T-helper 2 cell (primary cell): ENCODE measurements at places on chromosomes 2 and 18.
A peak's percentile ranks its signal among the peaks of the same experiment; 100 is the strongest.

DNA sequence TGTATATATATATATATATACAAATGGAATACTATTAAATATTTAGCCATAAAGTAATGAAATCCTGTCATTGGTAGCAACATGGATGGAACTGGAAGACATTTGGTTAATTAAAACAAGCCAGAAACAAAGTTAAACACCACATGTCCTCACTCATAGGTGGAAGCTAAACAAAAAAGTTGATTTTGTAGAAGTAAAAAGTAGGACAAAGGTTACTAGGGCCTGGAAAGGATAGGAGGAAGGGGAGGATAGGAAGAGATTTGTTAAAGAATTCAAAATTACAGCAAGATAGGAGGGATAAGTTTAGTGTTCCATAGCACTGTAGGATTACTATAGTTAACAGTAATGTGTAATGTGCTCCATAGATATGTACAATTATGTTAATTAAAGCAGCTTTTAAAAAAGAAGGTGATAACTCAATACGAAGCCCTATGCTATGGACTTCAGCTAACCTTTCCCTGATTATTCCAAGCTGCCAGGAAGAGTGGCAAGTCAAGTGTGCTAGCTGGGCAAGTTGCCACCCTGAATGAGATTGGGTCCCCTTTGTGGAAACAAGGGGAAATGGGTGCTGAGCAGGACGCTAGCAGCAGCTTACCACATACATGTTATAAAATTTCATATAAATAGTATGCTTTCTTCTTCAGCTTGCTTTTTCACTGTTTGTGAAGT, 12.3 kb downstream of the MERTK start:
- DNase-seq = no peak

- DNase-seq = no peak
Observed at GRCh38 chr2:137969418-137969765, 5.1 kb downstream of the HNMT start.

- no peak for DNase-seq
Observed at GRCh38 chr2:150369862-150370261, 117.6 kb downstream of the RND3 start.

DNA sequence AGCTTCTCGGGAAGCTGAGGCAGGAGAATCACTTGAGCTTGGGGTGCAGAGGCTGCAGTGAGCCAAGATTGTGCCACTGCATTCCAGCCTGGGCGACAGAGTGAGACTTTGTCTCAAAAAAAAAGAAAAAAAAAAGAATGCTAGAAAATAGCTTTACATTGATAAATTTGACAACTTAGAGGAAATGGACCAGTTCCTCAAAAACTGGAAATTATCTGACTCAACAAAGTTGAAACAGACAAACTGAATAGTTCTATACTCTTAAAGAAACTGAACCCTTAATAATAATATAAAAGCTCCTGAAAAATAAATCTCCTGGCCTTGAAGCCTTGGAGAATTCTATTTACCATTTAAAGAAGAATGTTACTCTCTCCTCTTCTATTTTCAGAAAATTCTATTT, 151.0 kb upstream of the BCL2L11 start:
- no peak for DNase-seq

DNA sequence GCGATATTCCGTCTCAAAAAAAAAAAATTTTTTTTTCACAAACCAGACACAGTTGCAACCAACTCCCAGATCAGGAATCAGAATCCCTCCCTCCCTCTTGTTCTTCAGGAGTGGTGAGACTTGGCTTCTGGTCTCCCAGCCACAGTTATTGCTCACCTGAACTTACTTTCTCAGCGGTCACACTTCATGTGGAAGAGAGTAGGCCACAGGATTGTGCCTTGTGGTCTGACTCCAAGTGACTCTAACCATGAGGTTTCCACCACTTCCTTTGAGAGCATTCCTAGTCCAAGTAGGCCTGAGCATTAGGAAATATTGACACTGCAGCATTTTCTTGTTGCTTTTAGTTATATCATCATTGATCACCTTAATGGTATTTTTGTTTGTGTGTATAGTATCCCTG, 12.1 kb downstream of the FMNL2 start:
- DNase-seq = no peak

- DNase-seq = no peak
Observed at GRCh38 chr18:46297621-46298020, 193.4 kb downstream of the HAUS1 start.

- no peak for DNase-seq
Observed at GRCh38 chr18:39039813-39040212, 1474.2 kb upstream of the CELF4 start.

GRCh38 chr18:36411745-36412168, 114.2 kb downstream of the FHOD3 start:
- no peak for DNase-seq

DNA sequence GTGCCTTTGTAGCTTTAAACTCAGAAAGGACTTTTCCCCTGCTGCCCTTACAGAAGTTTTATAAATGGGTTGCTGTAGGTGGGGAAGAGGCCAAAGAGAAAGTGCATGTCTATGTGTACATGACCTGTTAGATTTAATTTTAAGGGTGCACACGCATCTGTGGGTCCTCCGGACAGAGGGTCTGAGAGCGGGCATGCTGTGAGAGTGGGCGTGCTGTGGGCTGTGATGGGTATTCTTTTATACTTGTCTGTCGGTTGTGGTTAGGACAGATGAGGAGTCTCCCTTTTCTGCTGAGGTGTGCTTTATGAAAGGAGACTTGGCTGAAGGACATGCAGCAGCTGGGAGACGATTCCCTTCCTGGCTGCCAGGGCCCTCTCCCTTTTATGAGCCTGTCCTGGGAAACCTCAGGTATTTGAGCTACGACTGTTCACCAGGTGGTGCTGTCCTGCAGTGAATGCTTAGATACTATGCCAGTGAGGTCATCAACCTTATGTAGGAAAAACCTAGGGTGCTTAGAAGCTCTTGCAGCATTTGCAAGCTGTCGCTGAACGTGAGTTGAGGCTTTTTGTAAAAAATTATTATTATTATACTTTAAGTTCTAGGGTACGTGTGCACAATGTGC, 67.5 kb downstream of the TANC1 start:
- DNase-seq = no peak

DNA sequence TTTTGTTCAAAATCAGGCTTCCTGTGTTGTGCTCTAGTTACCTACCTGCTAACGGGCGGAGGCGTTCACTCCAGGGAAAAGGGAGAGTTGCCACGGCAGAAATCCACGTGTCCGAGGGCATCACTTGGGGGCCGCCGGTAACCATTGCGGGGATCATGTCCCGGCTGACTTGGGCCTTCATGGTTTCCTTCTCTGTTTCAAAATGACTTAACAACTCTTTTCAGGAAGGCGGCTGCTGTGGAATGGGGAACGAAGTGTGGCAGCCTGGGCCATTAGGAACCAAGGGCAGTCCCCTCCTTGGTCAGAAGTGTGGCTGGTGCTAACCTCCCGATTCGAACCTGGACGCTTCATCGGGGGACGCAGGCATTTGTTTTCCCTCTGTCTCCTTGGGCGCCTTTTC, 56.8 kb downstream of the INPP5D start:
- DNase-seq = no peak

- DNase-seq = peak; percentile 43
Observed at GRCh38 chr2:40554665-40555294, 102.9 kb upstream of the SLC8A1 start.

GRCh38 chr2:37447446-37447845, 103.0 kb downstream of the QPCT start:
- DNase-seq = no peak

DNA sequence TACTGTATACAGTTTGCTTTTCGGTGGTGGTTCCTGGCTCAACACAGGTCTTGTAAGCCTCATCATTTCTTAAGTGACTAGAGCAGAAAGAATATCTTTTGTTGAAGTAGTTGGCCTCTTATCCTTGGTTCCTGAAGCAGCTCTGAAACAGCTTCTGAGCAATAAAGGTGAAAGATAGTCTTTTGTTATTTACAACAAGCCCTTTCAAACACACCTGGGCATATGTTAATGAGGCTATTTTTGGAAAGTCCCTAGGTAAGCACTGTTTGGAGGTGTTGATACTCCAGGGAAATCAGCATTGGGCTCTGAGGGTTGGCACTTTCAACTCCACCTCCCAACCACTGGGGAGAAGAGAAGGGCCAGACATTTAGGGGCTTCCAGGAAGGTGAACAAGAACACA, 211.0 kb downstream of the MCFD2 start:
- no peak for DNase-seq
